Vagina (tissue), 2 donors: ENCODE measurements at places on chromosomes 1 and 21.

GRCh38 chr1:232863544-232864275 lies 58.5 kb downstream of the MAP10 start:
- H3K36me3 ChIP-seq = no peaks in the 10 kb centered on the region
- no peak overlapping the region for H3K27ac ChIP-seq
- DNase-seq = no peak
- no peaks in the 10 kb centered on the region for H3K27me3 ChIP-seq
- no peak overlapping the region for H3K4me3 ChIP-seq
- H3K4me1 ChIP-seq = peaks cover 3% of the 10 kb centered on the region

DNA sequence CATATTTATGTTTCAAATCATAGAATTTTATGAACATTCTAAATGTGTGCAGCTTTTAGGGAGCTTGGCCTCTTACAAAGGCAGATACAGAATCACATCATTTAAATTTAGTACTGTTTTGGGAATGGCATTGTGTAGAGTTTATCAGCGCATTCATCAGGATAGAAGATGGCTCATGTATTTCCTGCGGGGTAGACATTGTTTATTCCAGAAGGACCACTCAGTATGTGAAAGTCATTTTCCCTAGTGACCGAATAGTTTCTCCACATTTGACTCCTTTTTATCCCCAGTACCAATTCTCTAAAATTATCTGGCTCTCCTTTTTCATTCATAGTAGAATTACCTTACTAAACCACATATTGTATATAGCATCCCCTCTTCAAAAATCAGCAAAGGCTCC lies 981.9 kb upstream of the ADGRL4 start:
- H3K36me3 ChIP-seq = no peaks in the 10 kb centered on the region
- no peaks in the 10 kb centered on the region for H3K4me1 ChIP-seq
- no peaks in the 10 kb centered on the region for H3K27me3 ChIP-seq
- no peak for DNase-seq
- H3K4me3 ChIP-seq = no peak overlapping the region
- no peak overlapping the region for H3K27ac ChIP-seq

GRCh38 chr1:109616391-109616790 lies 3.0 kb downstream of the GNAT2 start:
- no peaks in the 10 kb centered on the region for H3K36me3 ChIP-seq
- H3K27me3 ChIP-seq = no peaks in the 10 kb centered on the region
- H3K4me3 ChIP-seq = no peak overlapping the region
- DNase-seq = no peak
- H3K4me1 ChIP-seq = peaks cover 14% of the 10 kb centered on the region
- H3K27ac ChIP-seq = no peak overlapping the region

GRCh38 chr1:94144836-94145235 lies 23.9 kb upstream of the ABCA4 start:
- peaks cover 15% of the 10 kb centered on the region for H3K4me1 ChIP-seq
- DNase-seq = no peak
- H3K27ac ChIP-seq = no peak overlapping the region
- no peak overlapping the region for H3K4me3 ChIP-seq

DNA sequence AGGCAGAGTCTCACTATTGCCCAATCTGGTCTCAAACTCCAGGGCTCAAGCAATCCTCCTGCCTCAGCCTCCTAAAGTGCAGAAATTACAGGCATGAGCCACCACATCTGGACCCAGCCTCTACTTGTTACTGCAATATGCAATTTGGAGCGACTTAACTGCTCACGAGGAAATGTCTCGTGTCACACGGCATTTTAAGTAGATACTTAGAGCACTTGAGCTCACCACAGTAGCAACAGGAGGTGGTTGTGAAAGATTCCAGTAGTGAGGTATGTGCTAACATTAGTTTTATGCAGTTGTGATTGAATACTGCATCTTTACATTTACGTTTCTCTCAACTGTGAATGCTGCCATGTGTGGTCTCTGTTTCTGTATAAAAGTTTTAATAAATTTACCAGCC lies 5.8 kb upstream of the NDUFV3 start:
- H3K4me1 ChIP-seq = peaks cover 2% of the 10 kb centered on the region
- H3K4me3 ChIP-seq = no peak overlapping the region
- H3K27me3 ChIP-seq = no peaks in the 10 kb centered on the region
- no peaks in the 10 kb centered on the region for H3K36me3 ChIP-seq
- no peak overlapping the region for H3K27ac ChIP-seq

- H3K4me3 ChIP-seq = no peak overlapping the region
- H3K27me3 ChIP-seq = no peaks in the 10 kb centered on the region
- no peaks in the 10 kb centered on the region for H3K4me1 ChIP-seq
- H3K27ac ChIP-seq = no peak overlapping the region
- no peak for DNase-seq
These were observed 523.8 kb downstream of the PTPRU start for GRCh38 chr1:29760067-29760564.
